Putamen (tissue), 1 donor: ENCODE measurements at places on chromosomes 4 and X.

DNA sequence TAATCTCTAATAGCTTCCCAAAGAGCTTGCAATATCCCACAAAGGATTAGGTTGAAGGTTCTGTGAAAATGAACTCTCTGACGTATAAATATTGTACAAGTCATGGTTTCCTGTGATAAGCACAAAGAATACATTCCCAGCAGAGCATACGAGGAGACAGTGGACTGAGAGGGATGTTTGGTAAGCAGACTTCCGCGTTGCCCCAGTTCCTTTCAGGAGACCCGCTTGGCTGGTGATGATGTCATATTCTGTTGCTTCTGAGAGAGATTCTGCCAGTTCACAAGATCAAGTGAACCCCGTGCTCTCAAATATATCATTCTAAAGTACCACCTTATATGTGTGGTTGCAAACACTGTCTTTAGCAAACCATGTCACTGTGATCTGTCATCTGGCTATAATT lies 323.9 kb upstream of the CASK start:
- DNase-seq: no peak

GRCh38 chr4:108742451-108743420 lies 20.1 kb downstream of the ETNPPL start:
- DNase-seq: peak; percentile 61

- peak; percentile 27 for DNase-seq
These were observed 1.0 kb downstream of the SLITRK4 start for GRCh38 chrX:143634663-143635455.

DNA sequence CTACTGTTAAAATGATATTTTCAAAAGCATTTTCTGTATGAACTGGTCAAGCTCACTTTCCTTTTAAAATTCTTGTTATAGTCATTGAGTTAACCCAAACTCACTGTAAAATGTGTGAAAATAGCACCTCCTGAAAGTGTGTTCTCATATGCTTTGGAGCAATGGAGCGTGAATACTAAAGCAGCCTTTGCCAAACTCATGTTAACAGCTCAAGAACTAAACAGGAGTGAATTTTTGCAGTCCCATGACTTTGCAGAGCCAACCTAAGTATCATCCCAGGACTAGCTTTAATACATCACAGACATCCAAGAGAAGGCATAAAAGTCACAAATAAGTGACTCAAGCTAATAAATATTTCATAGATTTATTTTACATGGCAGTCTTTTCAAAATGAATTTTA lies 2.3 kb downstream of the AMMECR1 start:
- no peak for DNase-seq

DNA sequence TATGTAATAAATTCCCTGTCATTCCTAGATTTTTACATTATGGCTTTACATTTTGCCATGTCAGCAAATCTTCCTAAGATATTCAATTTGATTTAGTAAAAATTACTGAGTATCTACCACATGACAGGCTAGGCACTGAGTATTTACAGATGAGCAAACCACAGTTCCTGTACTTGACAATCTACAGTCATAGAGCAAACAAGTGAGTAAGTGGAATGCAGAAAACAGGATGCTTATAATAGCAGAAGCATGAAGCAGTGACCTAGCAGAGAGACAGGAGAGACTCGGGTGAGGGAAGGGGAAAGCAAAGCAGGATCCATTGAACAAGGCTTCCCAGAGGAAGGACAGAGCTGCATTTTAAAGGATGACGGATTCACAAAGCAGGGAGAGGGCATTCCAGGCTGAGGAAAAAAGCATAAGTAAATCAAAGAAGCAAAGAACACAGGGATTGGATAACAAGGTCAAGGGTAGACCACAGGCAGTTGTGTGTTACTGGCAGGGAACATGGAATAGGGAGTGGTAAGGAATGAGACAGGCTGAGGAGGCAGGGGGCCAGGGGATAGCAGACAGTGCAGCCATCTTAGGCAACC lies 124.7 kb upstream of the C1QTNF7 start:
- DNase-seq: no peak

GRCh38 chr4:30755346-30755745 lies 35.2 kb downstream of the PCDH7 start:
- DNase-seq: no peak

GRCh38 chr4:114396808-114397207 lies 201.8 kb upstream of the UGT8 start:
- DNase-seq: no peak

DNA sequence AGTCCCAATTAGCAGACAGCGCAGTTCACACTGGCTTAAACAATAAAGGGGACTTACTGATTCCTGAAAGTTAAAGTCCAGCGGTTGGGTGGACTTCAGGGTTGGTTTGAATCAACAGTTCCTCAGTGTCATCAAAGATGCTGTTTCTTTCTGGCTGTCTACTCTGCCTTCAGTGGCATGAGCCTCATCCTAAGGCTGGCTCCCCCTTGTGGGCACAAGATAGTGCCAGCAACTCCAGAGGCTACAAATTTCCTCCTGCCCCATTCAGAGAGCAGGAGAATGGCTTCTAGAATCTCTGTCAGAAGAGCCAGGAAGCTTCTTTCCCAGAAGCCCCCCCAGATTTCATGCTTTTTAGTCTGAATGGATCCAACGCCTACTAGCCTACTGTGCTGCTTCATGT lies 82.4 kb upstream of the MTM1 start:
- DNase-seq: peak; percentile 69

DNA sequence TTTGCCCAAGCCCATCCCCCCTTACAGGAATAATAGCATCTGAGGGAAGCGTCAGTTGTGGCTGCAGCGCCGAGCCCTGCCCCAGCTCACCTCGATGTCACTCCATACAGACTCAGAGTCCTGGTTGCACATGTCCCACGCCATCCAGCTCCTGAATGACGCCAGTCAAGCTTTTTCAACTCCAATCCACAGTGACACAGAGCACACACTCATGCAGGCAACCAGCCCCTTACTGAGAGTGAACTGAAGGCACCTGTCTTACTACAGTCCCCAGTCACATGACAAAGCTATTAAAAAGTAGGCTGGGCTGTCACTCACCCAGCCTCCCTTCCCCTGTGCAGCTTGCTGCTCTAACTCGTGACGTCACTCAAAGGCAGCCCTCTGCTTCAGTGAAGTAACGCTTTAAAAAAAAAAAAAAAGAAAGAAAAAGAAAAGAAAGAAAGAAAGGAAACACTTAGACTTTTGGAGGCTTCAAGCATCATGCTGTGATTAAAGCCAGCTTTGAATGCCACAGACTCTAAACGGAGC lies at the start of gene PPARGC1A:
Gene PPARGC1A (minus strand): TSS at position 234 of the 528 bp plus-strand sequence. CDS start 90 bp downstream, at position 144.
- peak; percentile 84 for DNase-seq

GRCh38 chr4:2241003-2241402 lies 918 bp downstream of the HAUS3 start:
- DNase-seq: no peak

DNA sequence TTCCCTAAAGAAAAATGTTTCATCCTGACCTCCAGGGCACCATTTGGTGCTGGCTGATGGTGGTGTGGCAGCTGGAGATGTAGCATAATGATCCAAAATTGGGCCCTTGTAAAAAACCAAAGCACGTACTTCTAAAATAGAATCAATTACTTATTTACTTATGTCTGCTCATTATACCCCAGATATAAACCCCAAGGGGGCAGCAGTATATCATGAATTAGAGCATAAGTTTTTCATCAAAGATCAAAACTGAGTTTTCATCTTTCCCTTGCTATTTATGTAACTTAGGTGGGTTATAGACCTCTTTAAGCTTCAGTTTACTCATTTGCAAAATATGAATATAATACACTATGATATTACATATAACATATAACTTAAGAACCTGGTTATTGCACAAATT lies 241.1 kb downstream of the TACR3 start:
- no peak for DNase-seq
